ENCODE measurements at places on chromosomes 12 and 14.

- DNase-seq, result no peak
Observed at GRCh38 chr14:31047503-31047902, 21.3 kb upstream of the STRN3 start.

DNA sequence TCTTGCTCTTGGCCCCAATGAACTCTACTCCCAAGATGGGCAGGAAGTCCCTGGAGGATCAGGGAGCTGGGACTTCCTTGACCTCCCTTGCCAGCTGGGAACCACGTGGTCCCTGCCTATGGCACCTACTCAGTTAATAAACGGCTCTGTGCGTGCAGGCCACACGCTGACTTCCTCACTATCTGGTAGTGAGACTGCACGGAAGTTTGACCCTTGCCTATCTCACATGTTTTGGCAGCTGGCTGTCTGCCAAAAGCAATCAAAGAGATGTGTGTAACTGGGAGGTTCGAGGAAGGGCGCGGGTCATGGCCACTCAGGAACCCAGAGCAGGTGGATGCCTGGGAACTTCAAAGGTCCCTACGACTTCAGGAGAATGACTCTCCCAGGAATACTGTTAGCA, 57.9 kb downstream of the RFLNA start:
- DNase-seq, result no peak

DNA sequence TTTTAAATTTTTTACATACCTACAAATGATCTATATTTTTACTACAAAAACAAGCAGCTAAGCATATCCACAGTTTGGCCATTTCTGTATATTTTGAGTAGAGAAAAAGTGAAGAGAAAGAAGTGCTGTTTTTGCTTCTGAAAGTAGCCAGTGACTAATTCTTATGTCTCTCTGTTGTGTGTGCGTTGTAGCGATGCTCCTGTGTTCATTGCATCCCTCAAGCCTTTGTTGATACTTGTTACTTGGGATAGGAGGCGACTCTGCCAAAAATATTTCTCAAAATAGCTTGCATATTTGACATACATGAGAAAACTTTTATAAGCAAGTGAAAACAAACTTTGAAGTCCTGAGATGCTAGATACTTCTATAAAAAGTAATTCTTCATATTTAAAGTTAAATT, 714.1 kb downstream of the FSCB start:
- no peak for DNase-seq

- DNase-seq, result no peak
Observed at GRCh38 chr12:27999970-28000369, 27.4 kb upstream of the PTHLH start.

All from stimulated activated CD8-positive, alpha-beta memory T cell treated with anti-CD3 and anti-CD28 coated beads, Interleukin-15, amount 100 ng/mL, for 48 hours (primary cell).